ENCODE measurements at places on chromosomes 4 and X.

GRCh38 chr4:47570816-47571215 lies 85.7 kb downstream of the ATP10D start:
- no peak for DNase-seq

- DNase-seq, result no peak
These were observed 60.4 kb downstream of the SLC10A6 start for GRCh38 chr4:86788826-86789225.

DNA sequence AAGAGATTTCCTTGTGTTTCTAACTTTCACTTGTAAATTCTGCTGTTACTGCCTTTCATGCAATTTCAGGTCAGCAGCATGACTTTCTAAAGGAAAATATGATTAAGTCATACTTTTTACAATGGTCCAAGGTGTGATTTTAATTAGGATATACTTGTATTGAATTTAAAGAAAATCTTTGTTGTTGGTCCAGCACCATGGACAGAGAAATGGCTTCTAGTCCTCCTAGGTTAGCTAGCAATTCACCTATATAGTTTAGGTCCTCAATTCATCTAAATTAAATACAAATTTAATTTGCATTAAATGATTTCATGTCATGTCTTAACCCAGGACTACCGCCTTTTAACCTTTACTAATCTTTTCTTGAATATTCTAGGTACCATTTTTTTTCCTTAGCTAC lies 304.9 kb upstream of the RPS6KA3 start:
- no peak for DNase-seq

- DNase-seq, result no peak
These were observed 14.8 kb upstream of the BBS7 start for GRCh38 chr4:121885115-121885514.

- no peak for DNase-seq
These were observed 1.5 kb downstream of the KLF8 start for GRCh38 chrX:56233682-56234081.

DNA sequence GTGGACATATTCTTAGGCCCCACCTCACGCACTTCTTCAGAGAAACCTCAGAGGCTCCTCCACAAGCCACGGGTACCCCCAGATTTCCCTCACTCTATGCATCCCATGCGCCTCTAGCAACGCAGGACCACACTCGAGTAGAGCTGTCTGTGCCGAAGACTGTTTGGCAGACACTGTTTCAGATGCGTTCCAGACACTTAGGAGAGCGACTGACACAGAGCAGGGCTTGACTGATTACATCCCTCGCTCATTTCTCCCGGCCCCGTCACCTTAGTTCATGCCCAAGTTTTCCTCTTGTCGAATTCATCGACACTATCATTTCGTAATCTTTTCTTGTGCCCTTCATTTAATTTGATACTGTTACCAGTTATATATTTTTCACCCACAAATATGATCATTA lies 15.0 kb downstream of the SORBS2 start:
- DNase-seq, result no peak

GRCh38 chrX:41001327-41001726 lies 83.9 kb upstream of the USP9X start:
- no peak for DNase-seq

All from activated CD4-positive, alpha-beta T cell treated with anti-CD3 and anti-CD28 coated beads, Interleukin-2, amount 50 U/mL, for 4 hours (primary cell).